ENCODE measurements at places on chromosomes 4 and X. TPM values are rescaled to one million over a fixed set of nuclear protein-coding genes. Genes with fewer than 3 reads are reported as not detected.
A peak's percentile ranks its signal among the peaks of the same experiment; 100 is the strongest.

- DNase-seq: no peak
Measured at GRCh38 chr4:15416357-15417232, 11.2 kb upstream of the C1QTNF7 start.

DNA sequence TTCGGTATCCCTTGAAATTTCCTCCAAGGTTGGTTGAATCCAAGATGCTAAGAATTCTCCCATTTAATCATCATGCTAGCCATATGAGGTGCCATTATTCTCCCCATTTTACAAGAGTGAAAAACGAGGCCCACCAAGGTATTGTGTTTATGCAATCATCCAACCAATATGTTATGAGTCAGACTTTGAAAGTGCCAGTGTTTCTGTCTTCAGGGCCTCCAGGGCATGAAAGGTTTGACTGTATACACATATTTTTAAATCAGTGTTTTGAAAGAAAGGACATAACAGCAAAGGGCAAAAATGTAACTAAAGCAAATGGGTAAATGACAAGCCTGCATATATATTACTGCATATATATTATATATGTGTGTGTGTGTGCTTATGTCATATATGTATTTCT, 541.2 kb upstream of the SMIM31 start:
- no peak for DNase-seq

- DNase-seq: no peak
Measured at GRCh38 chr4:148369919-148370318, 72.3 kb downstream of the NR3C2 start.

DNA sequence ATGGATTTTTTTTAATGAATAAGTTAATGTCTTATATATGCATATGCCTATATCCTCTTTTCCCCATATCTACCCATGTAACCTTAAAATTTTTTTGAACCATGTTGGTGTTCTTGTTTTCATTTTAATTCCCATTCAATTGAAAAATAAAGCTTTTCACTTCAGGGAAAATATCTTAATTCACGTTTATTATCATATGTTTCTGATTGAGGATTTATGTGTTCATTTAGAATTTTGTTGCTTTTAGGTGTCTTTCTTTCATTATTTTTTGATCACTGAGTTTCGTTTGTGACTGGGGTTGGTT, 29.1 kb downstream of the HADH start:
- no peak for DNase-seq

Gene NWD2
- 2.4 TPM for total RNA-seq

Gene NOP14
- total RNA-seq: 10.1 TPM

Gene NLGN3
- total RNA-seq: 6.7 TPM

- no peak for DNase-seq
Measured at GRCh38 chrX:49972328-49972860, 50.0 kb downstream of the CLCN5 start.

GRCh38 chr4:186158021-186158813, 33.1 kb upstream of the CYP4V2 start:
- DNase-seq: no peak

DNA sequence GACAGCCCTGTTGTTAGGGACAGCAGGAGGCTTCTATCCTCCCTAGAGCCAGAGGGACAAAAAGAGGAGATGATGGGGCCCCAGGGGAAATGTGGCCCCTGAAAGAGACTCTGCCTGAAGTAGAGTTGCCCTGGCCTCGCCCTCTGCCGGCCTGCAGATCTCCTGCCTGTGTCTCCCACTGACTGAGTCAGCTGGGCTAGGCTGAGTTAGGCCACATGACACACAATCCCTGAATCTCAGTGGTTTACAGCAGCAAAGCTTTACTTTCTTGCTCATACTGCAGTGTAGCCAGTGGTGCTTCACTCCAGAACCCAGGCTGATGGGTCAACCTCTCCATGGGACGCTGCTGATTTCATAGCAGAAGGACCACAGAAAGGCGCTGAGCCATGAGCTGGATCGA, 23.5 kb downstream of the DRD5 start:
- DNase-seq: no peak

Gene ANXA3
- total RNA-seq: 47.9 TPM

DNA sequence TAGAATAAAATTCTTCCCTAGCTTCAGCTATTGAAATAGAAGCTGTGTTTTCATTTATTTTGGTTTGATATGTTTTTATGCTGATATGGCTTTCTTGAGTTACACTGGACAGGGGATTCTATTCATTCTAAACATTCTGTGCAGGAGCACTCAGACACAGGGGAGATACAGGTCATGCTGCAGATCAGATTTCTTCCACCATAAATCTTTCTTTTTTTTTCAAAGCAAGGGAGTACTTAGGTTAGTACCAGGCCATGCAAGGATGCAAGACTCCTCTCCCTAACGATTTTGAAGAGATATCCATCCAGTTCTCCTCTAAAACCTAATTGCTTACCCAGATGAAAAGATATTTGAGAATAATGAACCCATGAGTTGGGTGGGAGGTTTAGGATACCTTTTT, 21.4 kb downstream of the ETDC start:
- no peak for DNase-seq

GRCh38 chr4:99811850-99812249, 4.8 kb upstream of the DAPP1 start:
- DNase-seq: no peak

- DNase-seq: no peak
Measured at GRCh38 chr4:169902658-169903345, 123.4 kb downstream of the MFAP3L start.

GRCh38 chr4:3338976-3339531, 46.2 kb downstream of the RGS12 start:
- no peak for DNase-seq

Gene HPF1
- total RNA-seq: 28.6 TPM

DNA sequence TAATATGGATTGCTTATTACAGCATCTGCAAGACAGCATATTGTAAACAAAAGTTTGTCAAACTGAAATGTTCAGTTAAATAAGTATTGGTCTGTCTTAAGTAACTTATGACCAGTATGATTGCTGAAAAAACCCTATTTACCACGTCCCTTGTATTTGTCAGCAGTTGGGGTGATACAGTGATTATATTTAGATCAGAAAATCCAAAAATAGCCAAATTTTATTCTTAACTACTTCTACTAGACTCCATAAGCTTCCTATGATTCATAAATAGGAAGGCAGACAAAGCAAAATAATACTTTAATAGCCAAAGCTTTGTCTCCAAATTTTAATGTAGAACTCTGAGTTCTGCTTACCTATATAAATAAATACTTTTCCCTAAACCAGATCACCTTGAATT, 45.3 kb downstream of the TBCK start:
- no peak for DNase-seq

GRCh38 chr4:147479786-147480185, 1.1 kb upstream of the EDNRA start:
- no peak for DNase-seq

Gene PQBP1
- 20.2 TPM for total RNA-seq

Gene MAGIX
- 0.24 TPM for total RNA-seq

Gene FAM133A
- 8.2 TPM for total RNA-seq

Gene ABCG2
- total RNA-seq: 9.1 TPM

DNA sequence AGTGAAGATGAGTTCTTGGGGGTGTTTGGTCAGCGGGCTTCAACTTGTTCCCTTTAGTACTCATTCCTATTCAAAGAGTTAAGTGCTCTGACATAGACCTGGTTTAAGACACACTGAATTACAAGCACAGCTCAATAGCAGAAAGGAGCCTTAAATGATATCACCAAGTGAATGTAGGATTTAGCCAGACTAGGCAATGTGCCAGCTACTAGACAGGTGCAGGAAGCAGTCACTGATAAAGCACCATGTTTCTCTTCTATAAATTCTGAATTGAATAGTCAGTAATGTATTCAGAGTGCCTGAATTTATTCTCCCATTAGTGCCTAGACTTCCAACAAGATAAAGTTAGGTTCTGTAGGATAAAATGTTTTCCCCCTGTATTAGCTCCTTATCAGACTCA, 63.6 kb downstream of the ASB9 start:
- DNase-seq: no peak

GRCh38 chr4:25161593-25161950, 1.3 kb upstream of the SEPSECS start:
- DNase-seq: peak; percentile 11

Gene NRK
- total RNA-seq: 2.4 TPM

DNA sequence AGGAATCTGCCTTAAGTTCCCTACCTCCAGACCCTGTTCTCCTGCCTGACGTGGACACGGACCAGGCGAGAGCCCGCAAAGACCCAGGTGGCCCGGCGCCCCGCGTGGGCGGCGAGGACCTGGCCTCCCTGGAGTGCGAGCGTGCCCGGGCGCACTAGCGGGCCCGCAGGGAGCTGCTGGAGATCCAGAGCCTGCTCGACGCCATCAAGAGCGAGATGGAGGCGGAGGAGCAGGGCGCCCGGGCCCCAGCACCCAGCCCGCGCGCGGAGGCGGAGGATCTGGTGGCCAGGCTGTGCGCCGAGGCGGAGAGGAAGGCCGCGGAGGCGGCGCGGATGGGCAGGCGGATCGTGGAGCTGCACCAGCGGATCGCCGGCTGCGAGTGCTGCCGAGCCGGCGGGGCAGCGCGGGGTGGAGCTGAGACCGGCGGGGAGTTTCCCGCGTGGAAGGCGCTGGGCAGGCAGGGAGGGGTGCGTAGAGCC, 18.2 kb downstream of the MRFAP1 start:
- DNase-seq: peak; percentile 43

Gene SYTL5
- 5.8 TPM for total RNA-seq

GRCh38 chrX:142043196-142043595, 139.5 kb downstream of the MAGEC1 start:
- DNase-seq: no peak

GRCh38 chrX:118883994-118884393, 60.4 kb downstream of the ZCCHC12 start:
- no peak for DNase-seq

DNA sequence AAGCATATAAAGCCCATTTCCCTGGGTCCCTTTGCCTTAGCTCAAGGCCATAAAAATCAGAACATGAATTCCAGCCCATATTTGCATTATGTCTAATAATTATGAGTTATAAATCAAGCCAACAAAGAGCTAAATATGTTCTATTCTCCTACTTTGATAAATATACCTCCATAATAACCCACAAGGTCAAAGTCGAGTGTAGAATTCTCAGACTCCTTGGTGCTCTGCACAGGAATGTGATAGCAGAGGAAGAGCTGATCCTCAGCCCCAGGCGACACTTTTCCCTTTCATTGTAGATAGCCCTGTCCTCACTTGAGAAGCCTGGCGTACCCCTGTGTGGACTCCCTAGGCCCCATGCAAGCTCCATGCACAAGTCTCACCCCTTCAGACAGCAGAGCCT, 85.6 kb downstream of the CASP3 start:
- no peak for DNase-seq

Gene OTUD6A
- not detected for total RNA-seq

GRCh38 chrX:120790552-120790951, 85.1 kb downstream of the CT47B1 start:
- DNase-seq: no peak

DNA sequence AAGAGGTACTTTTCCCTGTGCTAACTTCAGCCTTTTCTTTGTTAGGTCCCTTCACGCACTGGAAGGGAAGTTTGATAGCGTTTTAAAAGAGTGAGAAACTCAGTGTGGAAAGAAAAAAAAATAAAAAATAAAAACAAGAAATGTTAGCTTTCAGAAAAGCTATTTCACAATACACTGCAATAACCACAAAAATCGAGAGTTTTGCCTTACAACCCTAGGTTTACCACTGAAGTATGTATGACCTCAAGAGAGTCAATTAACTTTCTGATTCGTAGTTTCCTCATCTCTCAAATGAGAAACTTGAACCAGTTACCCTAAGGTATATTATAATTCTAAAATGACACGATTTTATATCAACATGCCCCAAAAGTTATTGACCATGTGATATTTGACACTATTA, 93.9 kb upstream of the JADE1 start:
- DNase-seq: no peak

- DNase-seq: no peak
Measured at GRCh38 chr4:85548841-85549240, 73.9 kb downstream of the ARHGAP24 start.

Gene MSANTD1
- total RNA-seq: 10.6 TPM

Gene MAGEC2
- total RNA-seq: 0.48 TPM

Gene SPON2
- total RNA-seq: 84.3 TPM

Gene SHROOM2
- total RNA-seq: 9.4 TPM

GRCh38 chrX:138031715-138032114, 465.8 kb downstream of the ZIC3 start:
- DNase-seq: no peak

DNA sequence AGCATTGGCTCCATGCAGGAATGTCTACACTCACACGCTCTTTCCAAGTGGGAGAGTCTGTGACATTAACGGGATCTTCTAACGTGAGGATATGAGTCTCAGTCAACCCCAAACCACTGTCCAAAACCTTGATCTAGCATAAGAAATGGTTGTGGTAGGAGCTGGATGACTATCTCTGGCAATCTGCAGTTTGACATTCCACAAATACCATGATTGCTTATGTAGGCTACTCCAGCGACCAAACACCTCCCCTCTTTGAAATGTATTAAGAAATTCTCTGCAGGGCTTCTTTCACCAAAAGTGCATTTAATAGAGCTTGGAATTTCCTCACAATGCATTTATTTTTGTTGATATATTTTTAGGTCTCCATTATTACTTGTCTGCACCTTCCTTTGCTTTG, 14.1 kb upstream of the STX18 start:
- peak; percentile 33 for DNase-seq

Gene PDE6B
- 7.0 TPM for total RNA-seq

- DNase-seq: peak; percentile 6
Measured at GRCh38 chr4:151807220-151807619, 46.4 kb upstream of the GATB start.

Gene TMPRSS11D
- 16.6 TPM for total RNA-seq

DNA sequence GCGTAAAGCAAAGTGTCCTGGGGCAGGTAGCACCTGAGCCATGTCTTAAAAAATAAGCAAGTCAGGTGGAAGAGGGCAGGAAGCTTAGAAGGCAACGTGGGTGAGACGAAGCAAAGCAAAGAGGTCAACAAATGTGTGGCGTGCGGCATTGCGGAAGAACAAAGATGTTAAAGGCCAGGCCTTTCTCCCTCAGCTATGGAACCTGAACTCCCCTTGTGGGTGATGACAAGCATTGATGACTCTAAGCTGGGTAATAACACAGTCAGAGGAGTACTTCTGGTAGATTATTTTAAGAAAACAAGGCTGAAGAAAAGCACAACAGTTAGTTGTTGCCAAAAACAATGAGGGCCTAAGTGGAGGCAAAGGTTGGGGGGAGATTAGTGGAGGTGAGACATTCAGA, 29.0 kb upstream of the SORBS2 start:
- no peak for DNase-seq

GRCh38 chrX:97747346-97747745, 863.6 kb downstream of the RPA4 start:
- DNase-seq: no peak

All from umbilical cord (tissue), 2 donors.